ENCODE measurements at places on chromosomes 16 and 17.
A peak's percentile ranks its signal among the peaks of the same experiment; 100 is the strongest.

GRCh38 chr16:47990676-47991075, 165.1 kb downstream of the ABCC12 start:
- no peak for DNase-seq

GRCh38 chr17:29358416-29358815, 31.7 kb upstream of the TAOK1 start:
- DNase-seq = no peak

DNA sequence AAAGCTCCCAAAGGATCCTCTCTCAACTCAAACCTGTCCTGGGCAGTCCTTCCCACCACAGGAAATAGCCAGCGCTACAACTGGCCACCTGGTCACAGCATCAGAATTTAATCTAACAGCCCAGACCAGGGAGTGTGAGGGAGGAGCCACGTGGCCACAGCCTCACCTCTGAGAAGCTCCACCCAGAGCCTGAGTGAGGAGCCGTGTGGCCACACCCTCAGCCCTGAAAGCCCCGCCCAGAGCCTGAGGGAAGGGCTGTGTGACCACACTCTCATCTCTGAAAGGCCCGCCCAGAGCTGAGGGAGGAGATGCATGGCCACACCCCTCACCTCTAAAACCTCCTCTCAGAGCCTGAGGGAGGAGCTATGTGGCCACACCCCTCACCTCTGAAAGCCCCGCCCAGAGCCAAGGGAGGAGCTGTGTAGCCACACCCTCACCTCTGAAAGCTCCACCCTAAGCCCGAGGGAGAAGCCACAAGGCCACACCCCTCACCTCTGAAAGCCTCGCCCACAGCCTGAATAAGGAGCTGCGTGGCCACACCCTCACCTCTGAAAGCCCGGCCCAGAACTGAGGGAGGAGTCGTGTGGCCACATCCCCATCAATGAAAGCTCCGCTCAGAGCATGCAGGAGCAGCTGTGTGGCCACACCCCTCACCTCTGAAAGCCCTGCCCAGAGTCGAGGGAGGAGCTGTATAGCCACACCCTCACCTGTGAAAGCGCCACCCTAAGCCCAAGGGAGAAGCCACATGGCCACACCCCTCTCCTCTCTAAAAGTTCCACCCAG, 28.6 kb downstream of the SLC38A8 start:
- peak; percentile 46 for DNase-seq

- no peak for DNase-seq
Measured at GRCh38 chr16:89114159-89114981, 20.7 kb downstream of the ACSF3 start.

GRCh38 chr16:22969567-22969966, 155.6 kb downstream of the HS3ST2 start:
- no peak for DNase-seq

GRCh38 chr16:72938795-72939164, 109.1 kb downstream of the ZFHX3 start:
- DNase-seq = no peak

GRCh38 chr16:74896389-74897370, 88.2 kb downstream of the WDR59 start:
- DNase-seq = no peak

GRCh38 chr17:8151120-8151640, 1.0 kb downstream of the PER1 start:
- peak; percentile 94 for DNase-seq

DNA sequence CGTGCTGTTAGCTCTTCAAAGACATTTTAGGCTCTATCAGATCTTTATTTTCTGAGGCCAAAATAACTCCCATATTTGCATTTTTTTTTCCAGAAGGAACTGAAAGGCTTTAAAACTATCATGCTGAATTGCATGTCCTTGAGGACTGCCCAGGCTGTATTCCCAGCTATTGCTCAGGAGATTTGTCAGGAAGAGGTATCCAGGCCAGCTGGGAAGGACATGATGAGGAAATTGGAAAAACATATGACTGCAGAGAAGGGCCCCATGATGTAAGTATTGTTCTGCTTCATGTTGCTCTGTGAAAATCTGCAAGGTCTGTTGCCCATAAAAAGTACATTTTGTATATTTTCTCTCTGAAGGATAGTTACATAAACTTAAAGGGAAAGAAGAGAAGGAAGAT, 5.7 kb downstream of the CDC6 start:
- no peak for DNase-seq

DNA sequence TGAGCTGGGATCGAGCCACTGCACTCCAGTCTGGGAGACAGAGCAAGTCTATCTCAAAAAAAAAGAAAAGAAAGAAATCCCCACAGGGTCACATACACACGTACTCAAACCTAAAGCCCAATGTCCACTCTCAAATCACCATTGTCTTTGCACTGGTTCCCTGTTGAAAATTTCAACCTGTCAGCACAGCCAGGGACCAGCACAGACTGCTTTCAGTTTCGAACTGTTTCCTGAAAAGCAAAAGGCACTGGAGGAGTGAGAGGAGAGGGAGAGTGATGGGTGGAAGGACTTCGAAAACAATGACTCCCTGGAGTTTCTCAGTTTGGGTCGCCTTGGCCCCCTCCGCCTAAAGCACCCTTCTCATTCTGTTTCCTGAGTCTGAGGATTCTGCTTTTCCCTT, 9.0 kb upstream of the CD300C start:
- DNase-seq = no peak

DNA sequence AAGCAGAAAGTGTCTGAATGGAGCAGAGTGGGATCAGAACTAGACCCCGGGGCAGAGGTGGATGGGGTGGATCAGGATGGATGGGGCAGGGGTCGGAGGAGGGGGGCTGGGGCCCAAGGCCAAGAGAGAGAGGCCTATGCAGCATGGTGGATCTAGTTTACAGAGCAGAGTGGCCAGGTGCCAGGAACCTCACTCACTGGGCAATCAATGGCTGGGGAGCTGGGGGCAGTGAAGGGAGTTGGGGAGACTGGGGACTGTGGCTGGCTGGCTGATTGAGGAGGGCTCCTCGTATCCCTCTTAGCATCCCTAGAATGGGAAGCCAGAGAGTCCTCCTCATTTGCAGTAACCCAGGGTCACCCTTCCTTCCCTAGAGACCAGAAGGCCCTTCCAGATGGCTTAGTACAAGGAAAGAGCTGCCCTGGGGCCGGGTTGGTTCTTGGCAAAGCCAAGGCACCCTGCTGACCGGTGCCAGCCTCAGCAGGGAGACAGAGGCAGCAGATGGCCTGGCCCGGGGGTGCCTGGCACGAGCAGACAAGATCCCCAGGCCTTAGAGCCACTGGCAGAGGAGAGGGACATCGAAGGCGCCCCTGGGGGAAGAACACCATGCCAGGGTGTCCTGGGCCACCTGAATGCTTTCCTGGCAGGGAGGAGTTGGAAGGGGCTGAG, 36.8 kb downstream of the SRCIN1 start:
- no peak for DNase-seq

DNA sequence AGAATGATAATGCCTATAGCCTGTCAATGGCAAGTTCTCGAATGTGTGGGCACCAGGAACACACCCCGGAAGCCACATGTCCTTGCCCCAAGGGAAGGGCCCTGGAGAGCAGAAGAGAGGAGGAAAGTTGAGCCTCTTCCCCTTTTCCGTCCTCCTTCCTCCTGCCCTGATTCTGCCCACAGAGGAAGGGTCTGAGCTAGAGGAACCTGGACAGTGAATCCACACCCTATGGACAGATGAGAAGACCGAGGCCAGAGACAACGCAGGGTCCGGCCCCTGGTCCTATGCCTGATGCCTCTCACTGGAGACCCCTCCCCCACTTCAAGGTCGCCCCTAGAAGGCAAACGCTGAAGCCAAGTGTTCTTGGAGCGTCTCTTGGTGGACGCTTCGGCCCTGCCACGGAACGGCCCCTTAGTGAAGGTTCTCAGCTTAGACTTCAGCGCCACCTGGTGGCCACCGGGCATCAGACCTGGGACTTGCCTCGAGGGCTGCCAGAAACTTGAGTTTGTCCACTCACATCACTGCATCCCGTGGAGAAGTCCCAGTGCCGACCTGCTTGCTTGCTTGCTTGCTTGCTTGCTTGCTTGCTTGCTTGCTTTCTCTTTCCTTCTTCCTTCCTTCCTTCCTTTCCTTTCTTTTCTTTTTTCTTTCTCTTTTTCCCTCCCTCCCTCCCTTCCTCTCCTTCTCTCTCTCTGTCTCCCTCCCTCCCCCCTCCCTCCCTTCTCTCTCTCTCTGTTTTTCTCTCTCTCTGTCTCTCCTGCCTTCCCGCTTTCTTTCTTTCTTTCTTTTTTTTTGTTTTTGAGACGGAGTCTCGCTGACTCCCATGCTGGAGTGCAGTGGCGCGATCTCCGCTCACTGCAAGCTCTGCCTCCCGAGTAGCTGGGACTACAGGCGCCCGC, 20.6 kb upstream of the SPNS3 start:
- DNase-seq = peak; percentile 84

DNA sequence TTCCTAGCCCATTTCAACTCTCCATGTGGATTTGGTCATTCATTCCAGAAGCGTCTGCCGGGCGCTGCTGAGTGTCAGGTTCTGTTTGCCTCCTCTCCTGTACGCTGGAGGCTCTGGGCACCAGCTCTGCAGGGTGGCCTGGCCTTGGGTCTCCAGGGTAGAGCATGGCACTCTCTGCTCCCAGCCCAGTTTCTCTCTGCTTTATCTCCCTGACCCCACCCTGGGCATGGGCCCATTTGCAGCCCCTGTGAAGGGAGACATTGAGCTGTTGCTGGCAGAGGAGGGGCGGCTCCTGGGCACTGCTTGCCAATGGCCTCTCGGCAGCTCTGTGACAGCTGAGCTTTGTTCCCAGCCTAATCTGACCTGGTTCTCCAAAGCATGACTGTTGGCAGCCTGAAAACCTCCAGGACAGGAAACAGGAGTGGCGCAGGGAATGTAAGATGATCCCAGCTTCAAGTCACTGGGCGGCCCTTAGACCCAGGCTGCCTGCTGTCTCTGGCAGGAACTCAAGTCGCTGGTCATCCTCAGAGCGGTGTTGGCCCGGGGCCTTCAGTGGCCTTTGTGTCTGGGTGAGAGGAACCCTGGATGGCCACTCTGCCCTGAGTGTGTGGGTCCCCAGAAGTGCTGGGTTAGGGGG, 146.8 kb downstream of the SEC14L1 start:
- DNase-seq = no peak

- no peak for DNase-seq
Measured at GRCh38 chr16:13014476-13014875, 113.1 kb downstream of the SHISA9 start.

GRCh38 chr16:962901-963814, 7.6 kb downstream of the LMF1 start:
- DNase-seq = no peak

DNA sequence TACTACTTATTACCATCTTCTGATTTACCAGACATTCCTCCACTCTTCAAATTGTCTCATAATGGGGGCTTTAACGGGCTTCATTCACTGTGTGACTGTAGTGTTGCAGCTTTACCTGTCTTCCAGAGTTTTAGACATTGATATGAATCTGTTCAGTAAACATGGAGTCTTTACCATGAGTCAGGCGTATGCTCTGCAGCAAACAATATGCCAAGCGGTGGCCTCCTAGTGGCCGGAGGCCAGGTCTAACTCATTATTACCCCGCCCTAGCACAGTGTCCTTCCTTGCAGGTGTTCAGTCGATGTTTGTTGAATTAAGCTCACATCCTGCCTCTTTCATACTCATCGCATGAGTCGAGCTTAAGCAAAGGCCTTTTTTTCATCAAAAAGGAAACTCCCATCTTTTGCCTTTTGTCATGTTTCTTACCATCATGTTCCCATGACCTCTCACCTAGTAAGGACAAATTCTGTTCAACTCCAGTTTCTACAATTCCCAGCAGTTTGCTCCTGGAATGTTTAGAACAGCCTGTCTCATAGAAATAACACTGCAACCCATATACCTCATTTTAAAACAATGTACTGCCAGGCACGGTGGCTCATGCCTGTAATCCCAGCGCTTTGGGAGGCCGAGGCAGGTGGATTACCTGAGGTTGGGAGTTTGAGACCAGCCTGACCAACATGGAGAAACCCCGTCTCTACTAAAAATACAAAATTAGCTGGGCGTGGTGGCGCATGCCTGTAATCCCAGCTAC, 39.4 kb downstream of the TUBD1 start:
- no peak for DNase-seq

- no peak for DNase-seq
Measured at GRCh38 chr17:36949461-36949927, 740 bp downstream of the AATF start.

DNA sequence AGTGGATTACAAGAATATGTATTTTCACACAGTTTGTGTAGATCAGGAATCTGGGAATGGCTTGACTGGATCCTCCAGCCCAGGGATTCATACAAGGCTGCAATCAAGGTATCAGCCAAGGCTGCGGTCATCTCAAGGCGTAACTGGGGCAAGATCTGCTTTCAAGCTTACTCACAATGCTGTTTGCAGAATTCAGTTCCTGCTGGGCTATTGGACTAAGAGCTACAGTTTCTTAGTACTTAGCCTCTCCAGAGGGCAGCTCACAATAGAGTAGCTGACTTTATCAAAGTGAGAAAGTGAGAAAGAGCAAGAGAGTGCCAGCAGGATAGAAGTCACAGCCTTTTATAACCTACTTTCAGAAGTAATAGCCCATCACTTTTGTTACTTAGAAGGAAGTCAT, 211.0 kb downstream of the MAP2K6 start:
- no peak for DNase-seq

- DNase-seq = no peak
Measured at GRCh38 chr16:73131156-73131862, 83.4 kb upstream of the ZFHX3 start.

DNA sequence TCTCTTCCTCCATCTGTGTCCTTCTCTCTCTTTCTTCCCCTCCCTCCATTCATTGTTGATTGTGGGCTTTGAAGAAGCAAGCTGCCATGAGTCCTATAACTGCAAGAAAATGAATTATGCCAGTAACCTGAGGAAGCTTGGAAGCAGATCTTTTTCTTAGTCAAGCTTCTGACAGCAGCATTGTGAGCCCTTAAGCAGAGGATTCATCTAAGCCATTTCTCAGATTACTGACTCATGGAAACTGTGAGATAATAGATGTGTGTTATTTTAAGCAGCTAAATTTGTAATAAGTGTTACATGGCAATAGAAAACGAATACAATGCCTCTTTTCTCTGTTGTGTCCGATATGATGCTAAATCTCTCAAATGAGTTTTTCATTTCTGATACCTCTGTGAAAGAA, 1109.7 kb downstream of the CDH11 start:
- no peak for DNase-seq

DNA sequence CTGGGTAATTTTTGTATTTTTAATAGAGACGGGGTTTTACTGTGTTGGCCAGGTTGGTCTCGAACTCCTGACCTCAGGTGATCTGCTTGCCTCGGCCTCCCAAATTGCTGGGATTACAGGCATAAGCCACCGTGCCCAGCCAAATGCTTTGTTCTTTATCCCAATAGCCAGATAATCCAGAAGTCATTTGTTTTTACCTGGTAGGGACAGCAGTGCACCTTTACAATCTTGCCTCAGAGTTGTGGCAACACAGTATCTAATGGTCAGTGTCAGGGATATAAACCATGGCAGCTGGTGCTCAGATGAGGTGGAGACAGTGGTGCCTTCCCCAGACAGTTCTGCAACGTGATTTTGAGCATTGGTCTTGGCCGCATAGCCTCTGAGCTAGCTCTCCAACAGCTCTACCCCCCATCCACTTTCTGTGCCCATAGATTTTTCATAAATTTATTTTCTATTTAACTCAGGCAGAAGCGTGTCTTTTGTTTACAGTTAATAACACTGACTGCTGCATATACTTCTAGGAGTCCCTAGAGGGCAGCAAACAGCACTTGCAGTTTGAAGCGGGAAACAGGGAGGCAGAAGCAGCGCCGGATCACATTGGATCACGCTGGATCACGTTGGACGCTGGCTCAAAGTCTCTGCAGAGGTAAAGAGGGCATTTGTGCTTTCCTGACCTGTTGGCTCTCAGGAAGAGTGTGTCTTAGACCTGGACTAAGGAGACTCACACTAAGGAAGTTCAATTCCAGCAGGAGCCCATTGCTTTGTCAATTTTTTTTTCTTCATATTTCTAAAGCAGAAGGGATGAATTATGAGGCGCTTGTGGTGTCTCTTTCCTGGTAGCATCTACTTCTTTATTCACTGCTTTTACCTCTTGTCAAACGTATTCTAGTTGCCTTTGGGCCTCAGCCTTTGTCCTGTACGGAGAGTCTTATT, 5.1 kb upstream of the GGT6 start:
- DNase-seq = no peak
